Suppressor macrophage treated with lipopolysaccharide for 1 hour (primary cell): ENCODE measurements at places on chromosomes 7 and 10.

DNA sequence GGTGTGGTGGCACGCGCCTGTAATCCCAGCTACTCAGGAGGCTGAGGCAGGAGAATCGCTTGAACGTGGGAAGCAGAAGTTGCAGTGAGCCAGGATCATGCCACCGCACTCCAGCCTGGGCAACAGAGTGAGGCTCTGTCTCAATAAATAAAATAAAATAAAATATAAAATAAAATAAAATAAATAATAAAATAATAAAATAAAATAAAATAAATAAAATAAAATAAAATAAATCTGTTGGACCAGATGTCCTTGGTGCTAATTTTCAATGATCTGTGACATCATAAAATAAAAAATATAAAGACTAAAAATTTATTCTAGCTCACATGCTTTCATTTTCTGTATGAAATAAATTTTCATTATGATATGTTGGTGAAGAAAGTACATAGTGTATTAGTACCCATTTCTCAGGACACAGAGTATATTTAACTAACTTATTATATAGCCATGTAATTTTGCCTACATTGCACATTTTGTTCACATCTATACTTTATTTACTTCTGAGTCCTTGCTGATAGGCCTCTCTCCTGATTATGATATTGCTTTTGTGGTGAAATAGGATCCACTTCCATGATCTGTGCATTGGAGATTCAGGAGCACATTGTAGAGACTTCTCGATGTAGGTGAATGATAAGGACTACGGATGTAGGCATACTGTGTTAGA is 17.8 kb upstream of the HERPUD2 start:
- DNase-seq: no peak

- peak; percentile 78 for DNase-seq
Observed at GRCh38 chr10:23067939-23068775, 27.2 kb upstream of the MSRB2 start.

DNA sequence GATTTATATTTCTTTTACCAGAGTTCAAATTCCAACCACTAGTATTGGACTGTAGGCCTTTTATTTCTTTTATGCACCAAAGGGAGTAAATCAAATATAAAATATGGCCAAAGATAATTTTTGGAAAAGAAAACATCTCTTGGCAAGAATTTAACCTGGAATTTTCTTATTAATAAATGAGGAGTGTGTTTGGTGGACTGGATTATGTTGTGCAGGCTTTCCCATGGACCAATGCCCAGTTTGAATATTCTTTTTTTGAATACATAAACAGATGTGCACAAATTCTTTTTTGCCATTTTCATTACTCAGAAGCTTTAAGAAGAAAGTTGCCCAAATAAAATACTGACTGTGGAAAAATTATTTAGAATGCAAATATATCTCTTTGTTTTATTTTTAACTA is 22.1 kb upstream of the PRKG1 start:
- no peak for DNase-seq

DNA sequence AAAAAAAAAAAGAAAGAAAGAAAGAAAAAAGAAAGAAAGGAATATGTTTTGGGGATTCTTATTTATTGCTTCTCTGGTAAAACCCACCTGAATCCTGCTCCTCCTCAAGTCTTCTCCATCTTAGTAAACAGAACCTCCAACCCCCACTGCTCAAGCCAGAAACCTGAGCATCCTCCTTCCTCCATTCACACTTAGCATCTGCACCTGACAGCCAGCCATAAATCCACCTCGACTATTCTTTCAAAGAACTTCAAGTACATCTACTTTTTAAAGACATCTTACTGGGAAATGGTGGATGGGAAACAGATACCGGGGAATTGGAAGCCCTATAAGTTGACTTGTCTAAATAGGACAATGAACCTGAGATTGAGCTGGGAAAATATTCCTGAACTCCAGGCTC is 519.9 kb upstream of the DPP6 start:
- no peak for DNase-seq

- DNase-seq: peak; percentile 84
Observed at GRCh38 chr7:92723943-92724342, 112.4 kb downstream of the CDK6 start.

GRCh38 chr7:139750459-139751095 is 27.2 kb downstream of the HIPK2 start:
- no peak for DNase-seq

- no peak for DNase-seq
Observed at GRCh38 chr7:108293149-108293612, 163.0 kb upstream of the LAMB4 start.

GRCh38 chr10:555682-556350 is 133.7 kb downstream of the DIP2C start:
- no peak for DNase-seq

DNA sequence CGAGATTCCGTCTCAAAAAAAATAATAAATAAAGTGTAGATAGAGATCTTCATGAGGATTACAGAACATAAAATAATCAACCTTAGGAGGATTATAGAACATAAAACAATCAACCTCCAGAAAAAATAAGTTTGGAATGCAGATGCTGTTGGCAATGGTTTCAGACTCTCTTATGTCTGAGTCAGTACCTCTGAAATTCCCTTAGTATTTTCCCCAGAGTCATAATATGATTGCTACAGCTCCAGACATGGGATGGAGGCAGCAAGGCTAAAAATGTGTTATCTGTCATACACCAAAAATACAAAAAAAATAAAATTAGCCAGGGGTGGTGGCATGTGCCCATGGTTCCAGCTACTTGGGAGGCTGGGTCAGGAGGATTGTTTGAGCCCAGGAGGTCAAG is 22.2 kb downstream of the CADPS2 start:
- no peak for DNase-seq

GRCh38 chr10:6528198-6528950 is 51.7 kb downstream of the PRKCQ start:
- no peak for DNase-seq

DNA sequence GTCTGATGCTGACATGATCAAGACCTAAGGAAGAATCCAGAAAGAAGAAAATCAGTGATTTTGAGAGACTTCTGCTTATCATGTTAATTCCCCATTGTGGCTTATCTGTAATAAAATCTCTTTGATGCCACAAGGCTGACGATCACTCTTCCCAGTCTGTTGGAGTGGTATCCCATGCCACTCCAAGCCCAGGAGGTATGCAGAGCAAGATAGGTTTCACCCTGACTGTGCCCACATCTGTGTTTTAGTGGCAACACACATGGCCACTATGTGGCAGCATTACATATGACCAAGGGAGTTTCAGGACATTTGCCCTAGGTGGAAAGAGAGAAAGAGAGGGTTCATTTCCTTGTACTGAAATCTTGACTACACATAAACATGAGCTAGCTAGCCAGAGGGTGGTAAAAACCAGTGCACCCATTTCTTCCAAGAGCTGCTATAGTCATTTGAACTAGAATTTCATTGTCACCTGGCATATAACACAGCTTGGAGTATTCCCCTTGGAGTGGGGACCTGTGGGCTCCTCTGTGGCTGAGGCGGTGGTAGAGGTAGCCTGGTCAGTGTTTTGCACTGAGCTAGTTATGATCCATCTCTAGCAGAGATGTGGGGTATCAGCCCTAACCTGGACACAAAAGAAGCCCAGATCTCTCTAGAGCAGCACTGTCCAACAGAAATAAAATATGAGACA is 20.8 kb downstream of the LAMB4 start:
- DNase-seq: peak; percentile 35

DNA sequence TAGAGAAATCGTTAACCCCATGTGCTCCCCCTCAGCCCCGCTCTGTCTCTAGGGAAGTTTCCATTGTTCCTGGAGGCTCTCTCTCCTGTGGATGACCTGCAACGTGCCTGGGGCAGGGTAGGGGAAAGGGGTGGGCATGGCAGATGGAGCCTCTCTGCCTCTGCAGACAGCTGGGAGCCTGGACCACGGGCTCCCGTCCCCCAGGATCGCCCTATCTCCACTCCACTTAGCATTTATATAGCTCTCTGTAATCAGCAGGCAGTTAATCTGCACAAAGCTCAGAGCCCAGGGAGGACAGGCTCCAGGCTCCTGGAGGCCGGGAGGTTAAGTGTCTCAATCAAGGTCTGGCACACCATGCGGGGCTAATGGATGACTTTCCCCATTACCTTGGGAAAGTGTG is 369.7 kb downstream of the PLXNA4 start:
- DNase-seq: no peak

- DNase-seq: no peak
Observed at GRCh38 chr10:104447331-104447730, 93.7 kb downstream of the CFAP58 start.

DNA sequence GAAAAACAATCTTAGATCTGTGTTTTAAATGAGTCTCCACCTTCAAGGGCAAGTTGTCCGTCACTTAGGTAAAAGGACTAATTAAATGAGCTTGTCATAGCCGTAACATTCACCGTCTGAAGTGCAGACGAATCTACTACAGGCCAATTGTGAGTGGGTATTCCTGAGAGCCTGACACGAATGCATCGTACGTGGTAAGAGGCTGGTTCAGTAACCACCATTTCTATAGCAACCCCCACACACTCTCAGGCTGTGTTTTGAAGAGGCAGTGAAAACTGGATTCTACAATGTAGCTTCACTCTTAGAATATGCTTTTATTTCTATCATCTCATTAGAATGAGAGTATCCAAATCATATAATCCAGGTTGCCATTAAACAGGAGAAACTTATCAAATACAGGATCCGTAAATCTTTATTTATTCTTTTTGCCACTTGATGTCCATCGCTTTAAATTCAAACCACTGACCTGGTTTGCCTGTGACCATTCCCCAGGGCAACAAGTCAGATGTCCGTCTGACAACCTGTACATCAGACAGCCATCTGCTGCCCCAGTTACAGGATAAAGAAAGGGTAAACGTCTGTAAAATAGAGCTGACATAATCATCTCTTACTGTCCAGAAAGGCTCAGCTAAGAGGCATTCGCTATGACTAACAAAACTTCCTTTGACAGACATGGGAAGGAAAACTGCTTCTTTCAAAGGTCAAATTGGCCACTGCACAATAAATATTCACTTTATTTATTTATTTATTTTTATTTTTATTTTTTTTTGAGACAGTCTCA is 70.3 kb upstream of the NMT2 start:
- no peak for DNase-seq

- no peak for DNase-seq
Observed at GRCh38 chr10:43693602-43694001, 44.9 kb upstream of the ZNF32 start.

GRCh38 chr10:94677691-94678090 is 5.8 kb upstream of the CYP2C18 start:
- DNase-seq: no peak

DNA sequence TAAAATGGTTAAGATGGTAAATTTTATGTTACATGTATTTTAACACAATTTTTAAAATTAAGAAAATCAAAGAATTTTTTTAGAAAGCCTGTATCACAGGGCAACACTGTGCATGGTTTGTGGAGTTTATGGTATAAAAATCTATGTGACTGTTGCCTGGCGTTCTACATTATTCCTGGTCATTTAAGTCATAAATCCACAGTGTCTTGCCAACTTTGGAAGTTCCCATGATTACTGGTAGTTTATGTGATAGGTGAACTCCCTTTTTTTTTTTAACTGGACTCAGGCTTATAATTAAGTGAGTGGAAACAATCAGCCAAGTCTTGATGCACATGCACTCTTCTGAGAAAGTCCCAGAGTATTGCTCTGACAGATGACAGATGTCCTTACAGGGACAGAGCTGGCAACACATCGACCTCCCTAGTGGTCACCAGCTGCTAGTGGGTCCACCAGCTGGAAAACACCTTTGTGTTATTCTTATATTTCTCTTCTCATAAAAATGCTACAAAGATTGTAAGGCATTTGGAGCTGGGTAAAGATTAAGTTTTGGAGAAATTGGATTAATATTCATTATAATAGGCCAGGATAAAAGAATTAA is 8.8 kb upstream of the STN1 start:
- DNase-seq: peak; percentile 32

DNA sequence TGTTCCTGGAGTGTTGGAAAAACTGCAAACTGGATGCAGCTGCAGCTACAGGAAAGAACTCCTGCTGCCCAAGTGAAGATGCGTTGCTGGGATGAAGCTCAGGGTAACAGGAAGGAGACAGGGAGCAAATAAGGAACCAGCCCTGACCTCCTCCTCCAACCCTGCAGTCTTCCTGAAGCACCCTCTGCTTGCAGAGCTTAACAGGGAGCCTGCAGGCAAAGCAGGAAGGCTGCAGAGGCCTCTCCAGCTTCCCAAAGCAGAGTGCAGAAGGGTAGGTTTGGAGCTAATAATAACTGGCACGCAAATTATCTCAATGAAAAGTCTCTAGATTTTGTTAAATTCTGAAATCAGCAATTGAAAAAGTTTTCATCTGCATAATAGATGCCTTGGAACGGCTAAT is 92.5 kb downstream of the SORCS1 start:
- DNase-seq: no peak

DNA sequence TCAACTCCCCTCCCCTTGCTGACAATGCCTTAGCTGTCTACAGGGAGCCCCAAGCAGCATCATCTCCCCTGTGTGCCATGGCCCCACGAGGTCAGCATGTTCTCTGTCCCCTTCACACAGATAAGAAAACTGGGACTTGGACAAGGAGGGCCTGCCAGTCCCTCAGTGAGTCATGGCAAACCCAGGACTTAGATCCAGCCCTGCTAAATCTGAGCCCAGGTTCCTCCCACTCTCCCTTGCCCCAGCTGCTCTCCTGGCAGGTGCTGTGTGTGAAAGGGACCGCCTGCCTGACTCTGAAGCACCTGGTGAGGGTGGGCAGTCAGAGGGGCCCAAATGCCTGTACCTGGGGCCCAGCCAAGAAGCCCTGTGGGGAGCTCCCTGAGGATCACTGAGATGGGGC is 7.4 kb downstream of the CRHR2 start:
- no peak for DNase-seq

GRCh38 chr7:139808427-139808826 is 20.6 kb upstream of the TBXAS1 start:
- no peak for DNase-seq

DNA sequence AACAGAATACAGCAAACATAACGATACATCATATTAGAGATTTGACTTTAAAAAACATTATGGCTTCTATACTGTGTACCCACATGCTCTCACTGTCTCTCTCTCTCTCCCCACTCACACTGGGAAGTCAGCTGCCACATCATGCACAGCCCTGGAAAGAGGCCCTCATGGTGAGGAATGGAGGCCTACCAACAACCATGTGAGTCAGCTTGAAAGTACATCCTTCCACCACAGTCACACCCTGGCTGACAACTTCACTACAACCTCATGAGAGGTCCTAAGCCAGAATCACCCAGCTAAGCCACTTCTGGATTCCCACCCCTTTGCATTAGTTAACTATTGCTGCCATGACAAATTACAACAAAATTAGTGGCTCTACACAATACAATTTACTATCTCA is 23.3 kb upstream of the GPR22 start:
- no peak for DNase-seq

DNA sequence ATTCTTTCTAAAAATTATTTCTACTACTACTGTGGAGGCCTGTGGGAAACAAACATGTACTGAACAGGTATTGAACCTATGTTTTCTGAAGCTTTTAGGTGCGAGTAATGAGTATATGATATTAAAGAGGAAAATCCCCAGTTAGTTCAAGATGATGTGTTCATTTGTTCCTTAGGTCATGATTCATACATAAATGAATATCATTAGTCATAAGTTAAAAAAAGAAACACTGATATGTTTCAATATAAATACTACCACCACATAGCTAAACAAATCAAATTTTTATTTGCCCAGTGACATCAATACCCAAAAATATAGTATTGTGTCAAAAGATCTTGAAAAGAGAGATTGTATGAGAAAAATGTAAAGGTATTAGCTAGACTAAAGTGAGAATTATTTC is 210.7 kb upstream of the GNAI1 start:
- no peak for DNase-seq
